ENCODE measurements at places on chromosomes 5 and 9. TPM values are rescaled to one million over a fixed set of nuclear protein-coding genes. Genes with fewer than 3 reads are reported as not detected.

Gene BSPRY
- total RNA-seq = 11.4 TPM

Gene KIAA0825
- 2.1 TPM for total RNA-seq

Gene PCDHGB1
- total RNA-seq = 0.17 TPM

Gene STC2
- 8.6 TPM for total RNA-seq

Gene PCDHA10
- total RNA-seq = not detected

Gene PLAC8L1
- 0.96 TPM for total RNA-seq

Gene TEK
- total RNA-seq = not detected

Gene IFNA21
- not detected for total RNA-seq

Gene CFAP90
- total RNA-seq = not detected

Gene CCDC180
- total RNA-seq = 2.9 TPM

Gene MARCOL
- not detected for total RNA-seq

Gene ADAMTSL2
- not detected for total RNA-seq

Gene EGFL7
- 0.49 TPM for total RNA-seq

Gene G3BP1
- 239 TPM for total RNA-seq

Gene LHX3
- not detected for total RNA-seq

Gene SPAG8
- total RNA-seq = 0.96 TPM

Gene LCN9
- not detected for total RNA-seq

Gene UBTD2
- total RNA-seq = 5.7 TPM

Gene CATSPER3
- 1.5 TPM for total RNA-seq

Gene TAF11L5
- total RNA-seq = not detected

Gene LECT2
- not detected for total RNA-seq

Gene EIF4E1B
- total RNA-seq = not detected

Gene CNTLN
- total RNA-seq = 1.6 TPM

Gene NUTM2G
- total RNA-seq = not detected

Gene LIFR
- not detected for total RNA-seq

Gene NRG2
- total RNA-seq = 0.27 TPM

Gene LRRTM2
- 0.07 TPM for total RNA-seq

Gene BHMT2
- total RNA-seq = not detected

Gene PCA3
- not detected for total RNA-seq

Gene CEP78
- 34.6 TPM for total RNA-seq

Gene SLC22A4
- total RNA-seq = 0.25 TPM

Gene PTGS1
- 0.27 TPM for total RNA-seq

Gene AQP7
- total RNA-seq = 0.27 TPM

Gene ADAM19
- total RNA-seq = 655 TPM

Gene CHSY3
- total RNA-seq = not detected

Gene ASPN
- not detected for total RNA-seq
